GOT3 (cell line): ENCODE measurements at places on chromosomes 12 and 14.

DNA sequence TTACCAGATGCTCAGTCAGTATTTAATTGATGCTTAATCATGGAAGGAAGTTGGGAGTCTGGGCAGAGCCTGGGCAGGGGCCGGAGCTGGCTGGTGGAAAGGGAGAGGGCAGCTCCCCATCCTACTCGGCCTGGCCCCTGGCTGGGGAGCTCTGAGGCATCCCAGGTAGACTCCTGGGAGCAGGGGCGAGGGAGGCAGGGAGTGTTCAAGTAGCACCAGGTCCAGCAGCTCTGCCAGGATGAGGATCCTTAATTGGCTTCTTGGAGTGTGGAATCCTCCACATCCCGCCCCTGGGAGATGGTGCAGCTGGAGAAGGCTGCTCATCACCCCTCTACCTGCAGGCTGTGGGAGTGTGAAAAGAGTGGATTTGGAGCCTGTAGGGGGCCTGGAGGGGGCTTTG lies 30.9 kb downstream of the SYNDIG1L start:
- DNase-seq = no peak

DNA sequence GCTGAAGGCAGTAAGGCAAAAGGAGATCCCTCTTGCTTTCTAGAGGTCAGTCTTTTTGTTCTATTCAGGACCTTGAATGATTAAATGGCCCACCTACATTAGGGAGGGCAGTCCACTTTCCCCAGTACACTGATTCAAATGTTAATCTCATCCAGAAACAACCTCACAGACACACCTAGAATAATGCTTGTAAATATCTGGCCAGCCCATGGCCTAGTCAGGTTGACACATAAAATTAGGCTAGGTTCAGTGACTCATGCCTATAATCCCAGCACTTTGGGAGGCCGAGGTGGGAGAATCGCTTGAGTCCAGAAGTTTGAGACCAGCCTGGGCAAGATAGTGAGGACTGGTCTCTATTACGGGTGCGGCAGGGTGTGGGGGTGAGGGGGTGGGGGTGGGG lies 43.5 kb downstream of the MIPOL1 start:
- no peak for DNase-seq

- DNase-seq = no peak
These were observed 38.5 kb downstream of the RIN3 start for GRCh38 chr14:92552066-92552465.

GRCh38 chr14:90531497-90531896 lies 134.7 kb downstream of the CALM1 start:
- DNase-seq = no peak
